ENCODE measurements at places on chromosomes 13 and 19.

DNA sequence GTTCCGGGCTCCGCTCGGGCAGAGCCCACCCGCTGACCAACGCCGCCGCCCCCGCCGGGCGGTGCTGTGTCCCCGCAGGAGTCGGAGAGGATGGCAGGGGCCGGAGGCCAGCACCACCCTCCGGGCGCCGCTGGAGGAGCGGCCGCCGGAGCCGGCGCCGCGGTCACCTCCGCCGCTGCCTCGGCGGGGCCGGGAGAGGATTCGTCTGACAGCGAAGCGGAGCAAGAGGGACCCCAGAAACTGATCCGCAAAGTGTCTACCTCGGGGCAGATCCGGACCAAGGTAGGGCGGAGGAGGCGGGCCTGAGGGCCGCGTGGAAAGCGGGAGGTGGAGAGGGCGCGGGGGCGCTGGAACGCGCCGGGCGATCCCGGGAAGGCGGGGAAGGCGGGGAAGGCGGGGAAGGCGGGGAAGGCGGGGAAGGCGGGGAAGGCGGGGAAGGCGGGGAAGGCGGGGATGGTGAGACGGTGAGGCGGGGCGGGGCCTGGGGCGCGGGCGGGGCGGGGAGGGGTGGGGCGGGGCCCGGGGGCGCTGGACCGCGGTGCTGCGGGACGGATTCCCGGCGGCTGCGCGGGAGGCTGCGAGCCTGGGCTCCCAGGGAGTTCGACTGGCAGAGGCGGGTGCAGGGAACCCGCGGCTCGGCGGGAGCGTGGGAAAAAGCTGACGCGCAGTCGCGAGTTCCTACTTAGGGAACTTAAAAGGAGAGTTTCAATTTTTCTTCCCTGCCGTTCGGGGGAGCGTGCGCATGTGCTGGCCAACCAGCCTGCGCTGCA, 421 bp downstream of the DGKH start:
- peak; percentile 65 for DNase-seq

- no peak for DNase-seq
Measured at GRCh38 chr19:3274245-3274941, 49.9 kb downstream of the CELF5 start.

- no peak for DNase-seq
Measured at GRCh38 chr19:16678498-16678897, 17.6 kb downstream of the TMEM38A start.

DNA sequence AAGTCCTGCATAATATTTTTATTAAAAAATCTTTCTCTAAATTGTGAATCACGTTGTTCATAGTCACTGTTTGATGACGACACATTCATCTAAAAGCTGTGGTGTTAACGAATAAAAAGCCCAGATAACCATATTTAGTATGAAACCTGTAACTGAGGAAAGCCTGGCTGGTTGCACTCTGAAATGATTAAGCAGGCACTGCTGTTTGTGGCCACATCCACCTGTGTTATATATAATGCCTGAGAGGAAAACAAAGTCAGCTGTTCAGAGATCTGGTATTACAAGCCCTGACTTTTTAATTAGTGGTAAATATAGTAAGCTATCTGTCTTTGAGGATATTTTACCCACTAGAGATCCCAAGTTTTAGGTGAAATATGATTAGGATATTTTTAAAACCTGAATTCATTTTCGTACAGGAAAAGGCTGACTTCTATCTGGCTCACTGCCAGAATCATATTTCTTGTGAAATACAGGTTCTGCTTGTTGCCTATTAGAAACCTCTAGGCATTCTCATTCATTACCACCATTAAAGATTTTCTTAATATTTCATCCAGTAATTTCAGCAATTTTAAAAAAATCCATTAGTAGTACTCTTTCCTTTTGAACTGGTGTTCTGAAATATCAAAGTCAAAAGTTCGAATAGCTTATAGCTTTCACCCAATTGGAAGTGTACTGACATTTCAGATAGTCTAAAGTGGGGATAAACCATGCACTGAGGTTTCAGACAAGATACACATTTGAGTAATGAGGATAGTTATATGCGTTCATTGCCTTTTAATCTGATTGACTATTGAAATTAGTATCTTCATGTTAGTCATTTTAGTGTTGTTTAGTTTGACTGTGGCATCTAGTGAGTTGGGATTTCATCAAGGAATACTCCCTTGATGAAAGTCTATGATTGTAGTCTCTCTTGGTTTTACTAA, 79.7 kb downstream of the LMO7 start:
- DNase-seq = no peak

GRCh38 chr13:50326271-50326670, 311.0 kb downstream of the KCNRG start:
- DNase-seq = no peak

GRCh38 chr19:54436628-54437252, 12.3 kb upstream of the LENG8 start:
- DNase-seq = no peak

DNA sequence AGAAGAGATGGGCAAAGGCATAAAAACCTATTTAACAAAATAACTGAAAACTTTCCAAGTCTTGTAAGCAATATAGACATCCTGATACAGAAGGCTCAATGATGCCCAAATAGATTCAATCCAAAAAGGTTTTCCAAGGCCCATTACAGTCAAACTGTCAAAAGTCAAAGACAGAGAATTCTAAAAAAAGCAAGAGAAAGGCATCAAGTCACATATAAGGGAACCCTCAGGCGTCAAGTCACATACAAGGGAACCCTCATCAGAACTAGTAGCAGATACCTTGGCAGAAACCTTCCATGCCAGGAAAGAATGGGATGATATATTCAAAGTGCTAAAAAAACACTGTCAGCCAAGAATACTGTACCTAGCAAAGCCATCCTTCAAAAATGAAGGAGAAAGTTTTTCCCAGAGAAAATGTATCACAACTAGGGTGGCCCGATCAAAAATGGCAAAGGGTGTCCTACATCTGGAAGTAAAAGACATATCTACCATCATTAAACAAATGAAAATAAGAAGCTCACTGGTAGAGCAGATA, 21.2 kb downstream of the ZNF829 start:
- no peak for DNase-seq

- no peak for DNase-seq
Measured at GRCh38 chr19:10979951-10980381, 19.1 kb downstream of the SMARCA4 start.

GRCh38 chr13:113862931-113863523, 849 bp downstream of the GAS6 start:
- DNase-seq = no peak

- peak; percentile 66 for DNase-seq
Measured at GRCh38 chr19:1825909-1826556, 14.0 kb upstream of the ATP8B3 start.

DNA sequence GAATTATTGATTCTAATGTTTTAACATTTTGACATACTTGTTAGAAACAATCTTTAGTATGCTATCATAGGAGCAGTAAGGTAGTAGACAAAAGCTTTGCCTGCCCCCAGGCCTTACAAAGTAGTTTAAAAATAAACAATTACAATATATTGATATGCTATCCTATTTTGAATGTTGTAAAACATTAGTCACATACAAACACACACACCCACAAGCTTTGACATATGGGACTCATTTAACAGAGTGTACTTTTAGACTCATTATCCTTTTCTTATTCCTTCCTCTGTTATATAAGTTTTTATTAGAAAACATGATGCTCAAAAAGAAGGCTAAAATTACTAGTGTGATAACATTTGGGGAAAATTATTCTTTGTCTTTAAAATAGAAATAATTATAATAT, 33.5 kb downstream of the UCHL3 start:
- no peak for DNase-seq

DNA sequence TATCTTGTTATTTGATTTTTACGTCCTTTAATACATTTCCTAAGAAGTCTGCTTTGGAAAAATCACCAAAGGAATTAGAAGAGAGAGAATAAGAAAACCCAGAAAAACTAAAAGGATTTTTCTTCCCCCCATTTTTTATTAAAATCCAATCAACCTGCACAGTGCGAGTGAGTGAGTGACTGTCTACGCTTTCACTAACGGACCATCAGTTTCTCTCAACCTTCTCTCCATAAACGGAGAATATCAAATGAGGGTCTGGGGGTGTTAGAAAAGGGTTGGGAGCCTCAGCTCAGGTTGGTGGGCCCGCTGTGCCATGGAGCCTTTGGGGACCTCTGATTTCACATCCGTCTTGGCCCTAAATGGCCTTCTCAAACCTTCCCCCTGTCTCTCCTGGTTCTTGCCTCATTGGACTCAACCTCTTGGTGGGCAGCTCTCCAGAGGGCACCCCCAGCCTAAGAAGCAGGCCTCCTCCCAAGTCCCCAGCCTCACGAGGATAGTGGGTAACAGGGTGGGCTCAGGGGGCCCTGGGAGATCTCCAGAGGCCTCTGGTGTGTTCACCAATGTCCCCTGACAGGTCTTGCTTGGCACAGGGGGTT, 763 bp upstream of the LRP3 start:
- no peak for DNase-seq

- no peak for DNase-seq
Measured at GRCh38 chr13:31518645-31519044, 220.7 kb upstream of the RXFP2 start.

DNA sequence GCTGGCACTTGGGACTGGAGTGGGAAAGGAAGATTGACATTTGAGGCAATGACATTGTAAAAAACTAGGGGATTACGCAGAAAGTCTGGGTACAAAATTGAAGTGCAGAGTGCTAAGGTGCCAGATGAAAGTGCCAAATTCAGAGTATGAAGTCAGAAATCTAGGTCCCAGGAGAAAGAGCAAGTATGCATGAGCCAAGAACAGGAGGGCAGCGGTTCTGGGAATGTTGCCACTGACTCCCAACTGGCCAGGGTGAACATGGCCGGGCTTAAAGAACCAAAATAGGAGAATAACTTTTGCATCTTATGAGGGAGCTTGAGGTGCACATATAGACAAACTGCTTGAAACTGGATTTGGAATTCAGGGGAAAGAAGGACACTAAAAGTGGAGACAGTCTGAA, 495.8 kb upstream of the KLF12 start:
- no peak for DNase-seq

- no peak for DNase-seq
Measured at GRCh38 chr13:40466272-40466671, 200.2 kb downstream of the FOXO1 start.

- no peak for DNase-seq
Measured at GRCh38 chr13:48411147-48411794, 1.6 kb downstream of the LPAR6 start.

DNA sequence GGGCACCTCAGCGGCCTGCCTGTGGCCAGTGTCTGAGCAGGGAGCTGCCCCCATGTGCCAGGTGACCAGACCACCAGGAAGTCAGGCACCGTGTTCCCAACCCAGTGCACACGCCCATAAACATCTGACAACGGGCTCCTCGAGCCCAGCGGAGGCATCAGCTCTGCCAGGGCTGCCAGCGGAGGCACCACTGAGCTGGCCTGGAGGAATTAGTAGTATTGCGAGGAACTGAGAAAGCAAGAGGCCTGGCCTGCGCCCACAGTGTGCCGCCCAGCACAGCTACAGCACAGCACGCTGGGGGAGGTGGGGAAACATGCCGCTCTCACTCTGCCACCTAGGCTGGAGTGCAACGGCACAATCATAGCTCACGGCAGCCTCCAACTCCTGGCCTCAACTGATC, 44.6 kb downstream of the ANKRD27 start:
- no peak for DNase-seq

DNA sequence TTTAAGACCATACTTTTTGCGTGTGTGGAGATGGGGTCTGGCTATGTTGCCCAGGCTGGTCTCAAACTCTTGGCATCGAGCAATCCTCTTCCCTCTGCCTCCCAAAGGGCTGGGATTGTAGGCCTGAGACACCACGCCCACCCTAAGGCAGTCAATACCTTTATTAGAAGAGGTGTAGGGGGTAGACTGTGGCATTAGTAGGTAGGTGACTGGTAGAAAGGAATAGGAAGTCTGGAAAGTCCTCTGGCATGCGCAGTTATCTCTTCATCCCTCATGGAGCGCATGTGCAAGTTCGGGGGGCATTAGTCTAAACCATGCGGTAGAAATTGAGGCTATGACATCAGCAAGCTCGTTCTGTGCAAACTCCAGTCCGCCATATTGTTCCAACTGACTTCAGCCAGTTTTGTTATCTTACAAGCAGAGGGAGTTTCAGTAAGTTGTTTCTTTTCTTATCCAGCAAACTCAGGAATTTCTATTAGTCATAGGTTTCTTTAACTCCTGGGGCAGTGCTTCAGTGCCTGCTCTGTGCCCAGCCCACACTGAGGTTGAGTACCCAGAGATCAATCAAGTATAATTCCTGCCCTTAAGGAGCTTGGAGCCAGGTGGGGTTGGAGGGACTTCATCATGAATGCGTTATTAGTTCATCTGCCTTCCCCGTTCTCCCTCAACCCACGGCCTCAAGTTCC, 7.3 kb upstream of the RANBP3 start:
- DNase-seq = no peak

GRCh38 chr13:67150608-67151007, 79.5 kb downstream of the PCDH9 start:
- no peak for DNase-seq

DNA sequence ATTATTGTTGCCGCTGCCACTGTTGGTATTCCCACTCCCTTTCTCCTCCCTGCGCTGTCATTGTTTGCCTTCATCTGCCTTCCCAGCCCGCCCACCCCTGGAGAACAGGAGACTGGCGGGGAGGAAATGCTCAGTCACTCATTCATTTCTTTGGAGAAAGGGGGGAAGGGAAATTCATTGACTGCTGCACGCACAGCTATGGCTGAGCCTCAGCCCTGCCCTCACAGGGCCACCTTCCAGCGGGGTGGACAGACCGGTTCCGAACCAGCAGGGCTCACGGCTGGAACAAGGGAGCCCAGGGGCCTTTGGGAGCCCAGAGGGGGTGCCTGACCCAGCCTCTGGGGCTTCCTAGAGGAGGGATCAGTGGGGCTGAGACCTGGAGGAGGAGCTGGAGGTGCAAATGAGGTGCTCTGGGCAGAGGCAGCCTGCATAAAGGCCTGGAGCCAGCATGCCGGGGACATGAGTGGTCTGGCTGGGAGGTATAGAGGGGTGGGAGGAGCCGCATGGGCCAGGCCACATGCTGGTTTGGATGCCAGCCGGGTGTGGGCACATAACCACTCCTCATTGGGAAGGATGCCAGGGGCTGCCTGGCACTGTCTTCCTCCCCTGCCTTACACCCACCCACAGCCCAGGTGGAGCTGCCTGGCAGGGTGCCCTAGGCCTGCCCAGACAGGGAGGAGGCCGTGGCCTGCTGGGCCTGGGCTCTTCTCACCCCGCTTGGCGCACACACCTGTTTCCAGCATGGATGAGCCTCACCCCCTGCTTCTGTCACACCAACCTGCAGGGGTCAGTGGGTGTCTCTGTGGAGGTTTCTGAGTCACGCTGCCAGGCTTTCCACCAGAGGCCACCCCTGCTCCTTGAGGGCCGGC, 26.8 kb downstream of the PPP5C start:
- DNase-seq = no peak

GRCh38 chr19:2631213-2631821, 71.2 kb downstream of the GNG7 start:
- DNase-seq = no peak

- DNase-seq = no peak
Measured at GRCh38 chr19:35940078-35940775, 4.1 kb downstream of the LRFN3 start.

- DNase-seq = no peak
Measured at GRCh38 chr13:83272076-83272475, 610.2 kb downstream of the SLITRK1 start.

DNA sequence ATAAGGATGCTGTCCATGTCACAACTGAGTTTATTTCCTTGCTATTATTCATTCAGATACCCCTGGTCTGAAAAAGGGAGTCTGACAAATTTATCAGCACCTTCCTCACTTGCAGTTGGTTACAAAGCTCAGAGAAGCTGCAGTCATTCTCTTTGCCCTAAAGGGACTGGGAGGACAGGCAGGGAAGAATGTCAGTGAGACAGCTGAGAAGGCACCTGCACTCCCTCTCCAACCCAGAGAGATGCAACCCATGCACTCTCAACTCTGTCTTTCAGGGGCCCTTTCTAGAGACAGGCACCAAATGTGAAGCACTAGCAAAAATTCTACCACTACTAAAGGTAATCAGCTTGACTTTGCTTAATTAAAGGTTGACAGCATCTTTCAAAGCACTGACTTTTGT, 83.3 kb downstream of the CRYL1 start:
- DNase-seq = no peak
